ENCODE measurements at places on chromosomes 4 and X. TPM values are rescaled to one million over a fixed set of nuclear protein-coding genes. Genes with fewer than 3 reads are reported as not detected.

- no peak for DNase-seq
Observed at GRCh38 chrX:153338836-153339235, 4.9 kb downstream of the ZNF275 start.

GRCh38 chrX:110419512-110419911 is 60.9 kb downstream of the RTL9 start:
- no peak for DNase-seq

GRCh38 chr4:151014521-151015458 is at the start of gene LRBA:
Gene LRBA, minus strand, starts transcription at chr4:151015284. Its CDS starts 642 bp downstream, at chr4:151014642.
- peak; percentile 60 for DNase-seq

DNA sequence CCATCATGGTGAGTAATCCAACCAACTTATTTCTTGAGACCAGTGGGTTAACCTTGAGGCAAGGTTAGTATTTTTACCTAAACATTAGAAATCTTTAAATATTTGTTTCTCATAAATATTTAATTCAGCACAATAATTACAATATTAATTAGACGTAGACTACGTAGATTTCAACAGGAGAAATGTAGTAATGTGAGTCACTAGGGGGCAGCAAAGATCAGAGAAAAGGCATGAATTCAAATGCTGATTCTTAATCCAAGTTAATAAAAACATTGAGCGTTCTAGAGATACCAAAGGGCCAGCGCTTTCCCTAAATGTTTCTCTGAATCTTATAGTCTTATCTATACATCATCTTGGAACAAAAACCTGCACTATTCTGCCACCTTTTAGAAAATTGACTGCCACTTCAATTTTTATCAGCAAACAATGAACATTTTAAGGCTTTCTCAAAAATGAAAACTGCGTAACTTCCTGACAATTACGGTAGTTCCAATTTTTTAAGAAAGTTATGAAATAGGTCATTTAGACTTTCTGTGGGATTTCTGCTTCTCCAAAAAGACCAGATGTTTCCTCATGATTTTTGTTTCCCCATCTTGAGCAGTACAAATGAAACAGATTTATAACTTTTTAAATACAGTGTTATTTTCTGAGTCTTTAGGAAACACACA is 180.7 kb downstream of the GASK1B start:
- peak; percentile 72 for DNase-seq

DNA sequence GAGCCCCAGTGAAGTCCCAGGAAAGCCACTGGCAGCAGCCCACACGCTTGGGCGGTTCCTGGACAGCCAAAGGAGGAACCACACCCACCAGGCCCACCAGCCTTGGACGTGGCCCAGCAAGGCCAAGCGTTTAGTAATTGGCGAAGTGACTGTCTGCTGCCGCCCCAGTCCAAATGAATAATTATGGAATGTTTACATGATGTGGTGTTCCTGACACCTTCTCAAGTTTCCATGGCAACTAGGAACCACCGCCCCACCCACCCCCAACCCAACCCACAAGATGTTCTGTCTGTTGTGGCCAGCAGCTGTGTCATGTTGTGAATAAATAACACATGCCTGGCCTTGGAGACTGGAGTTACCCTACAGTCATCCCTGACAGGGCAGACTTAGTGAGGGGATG is 22.3 kb downstream of the APLN start:
- no peak for DNase-seq

DNA sequence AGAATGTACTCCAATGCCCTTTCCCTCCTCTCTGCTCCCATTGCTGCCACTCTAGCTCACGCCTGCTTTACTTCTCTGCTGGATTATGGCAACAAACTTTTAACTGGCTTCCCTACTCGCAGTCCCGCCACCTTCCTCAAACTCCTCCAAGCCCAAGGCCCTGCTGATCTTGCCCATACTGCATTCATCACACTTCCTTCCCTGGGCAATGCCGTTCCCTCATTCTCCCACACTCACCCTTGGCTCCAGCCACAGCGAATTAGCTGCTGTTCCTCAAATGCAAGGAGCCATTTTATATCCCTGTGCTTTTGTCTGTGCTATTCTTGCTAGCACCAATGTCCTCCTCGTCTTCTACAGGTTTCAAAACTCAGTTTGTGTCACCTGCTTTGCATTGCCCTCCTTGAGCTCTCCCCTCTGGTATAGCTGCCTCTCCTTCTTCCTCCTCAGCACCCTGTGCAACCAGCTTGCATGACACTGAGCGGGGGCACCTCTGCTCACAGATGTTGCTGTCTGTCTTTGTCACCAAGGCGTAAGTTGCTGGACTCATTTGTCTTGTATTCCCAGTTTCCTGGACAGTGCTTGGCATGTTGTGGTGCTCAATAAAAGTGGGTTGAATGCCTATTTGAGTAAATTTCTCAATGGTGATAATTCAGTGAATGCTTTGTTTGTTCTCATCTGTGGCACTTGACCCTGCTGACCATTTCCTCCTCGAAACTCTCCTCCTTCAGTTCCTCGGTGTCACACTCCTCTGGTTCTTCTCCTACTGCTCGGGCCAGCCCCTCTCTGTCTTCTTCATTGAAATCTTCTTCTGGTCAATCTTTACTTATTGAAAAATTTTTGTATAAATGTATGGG is 22.4 kb upstream of the MGST2 start:
- DNase-seq, result no peak

- DNase-seq, result peak; percentile 50
Observed at GRCh38 chr4:117900832-117901231, 133.5 kb upstream of the NDST3 start.

DNA sequence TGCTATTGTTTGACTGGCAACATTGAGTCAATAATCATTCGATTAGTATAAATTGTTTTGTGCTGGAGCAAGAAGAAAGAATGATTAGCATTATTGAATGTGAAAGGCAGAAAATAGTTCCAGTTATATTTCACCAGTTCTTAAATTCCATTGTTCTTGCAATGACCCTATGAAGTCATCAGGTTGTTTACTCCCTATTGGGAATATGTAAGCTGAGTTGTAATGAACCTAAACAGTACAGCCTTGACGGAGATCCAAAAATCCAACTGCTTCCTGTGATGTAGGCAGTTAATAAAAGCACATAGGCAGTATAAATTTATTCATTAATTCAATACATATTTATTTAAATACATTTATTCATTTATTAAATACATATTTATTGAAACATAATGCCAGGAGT is 947.5 kb downstream of the PCDH7 start:
- DNase-seq, result no peak

DNA sequence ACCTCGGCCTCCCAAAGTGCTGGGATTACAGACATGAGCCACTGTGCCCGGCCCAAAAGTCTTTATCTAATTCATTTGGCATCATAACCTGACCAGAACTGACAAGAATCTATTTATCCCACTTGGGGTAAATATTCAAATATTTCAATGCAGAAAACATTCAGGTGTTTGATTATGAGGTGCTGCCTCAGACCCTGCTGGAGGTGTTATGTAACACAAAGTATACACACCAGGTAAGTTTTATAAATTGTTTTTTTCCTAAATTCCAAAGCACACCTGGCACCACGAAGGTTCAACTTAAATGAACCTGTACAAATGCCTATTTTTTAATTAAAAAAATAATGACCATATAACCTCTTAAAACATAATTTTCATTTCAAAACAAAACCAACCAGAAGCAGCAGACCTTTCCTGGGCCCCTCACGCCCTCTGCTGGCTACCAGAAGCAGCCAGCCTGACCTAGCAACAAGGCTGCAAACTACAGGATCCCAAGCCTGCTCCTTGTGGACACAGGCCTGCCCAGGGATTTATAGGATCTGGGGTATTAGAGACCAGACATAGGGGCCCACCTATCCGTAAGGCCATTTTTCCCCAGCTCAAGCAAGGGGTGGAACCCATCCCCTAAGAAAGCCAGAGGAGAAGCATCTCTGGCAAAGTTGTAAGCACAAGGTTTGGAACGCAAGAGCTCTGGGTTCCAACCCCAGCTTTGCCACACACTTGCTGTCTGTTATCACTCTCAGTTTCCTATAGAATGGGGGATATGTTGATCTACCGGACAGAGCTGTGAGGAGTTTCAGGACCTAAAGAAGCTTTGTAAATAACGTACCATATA is 11.7 kb downstream of the OTUD5 start:
- DNase-seq, result peak; percentile 23

- no peak for DNase-seq
Observed at GRCh38 chrX:121106484-121107235, 59.2 kb downstream of the GLUD2 start.

DNA sequence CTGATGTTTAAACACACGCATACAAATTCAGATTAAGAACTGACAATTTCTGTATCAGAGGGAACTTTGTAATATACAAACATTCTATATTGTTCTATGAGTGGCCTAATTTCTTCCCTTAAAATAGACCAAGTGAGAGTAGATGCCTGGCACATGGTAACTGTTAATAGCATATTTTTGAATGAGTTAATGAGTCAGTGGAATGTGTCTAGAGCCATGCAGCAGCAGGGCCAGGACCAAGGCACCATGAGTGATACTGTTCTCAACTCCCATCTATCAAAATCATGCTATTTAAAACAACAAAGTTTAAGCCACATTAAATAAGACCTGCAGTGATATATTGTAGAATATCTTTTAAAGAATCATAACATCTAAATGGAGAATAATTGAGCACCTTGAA is 98.3 kb downstream of the ARHGAP24 start:
- peak; percentile 7 for DNase-seq

DNA sequence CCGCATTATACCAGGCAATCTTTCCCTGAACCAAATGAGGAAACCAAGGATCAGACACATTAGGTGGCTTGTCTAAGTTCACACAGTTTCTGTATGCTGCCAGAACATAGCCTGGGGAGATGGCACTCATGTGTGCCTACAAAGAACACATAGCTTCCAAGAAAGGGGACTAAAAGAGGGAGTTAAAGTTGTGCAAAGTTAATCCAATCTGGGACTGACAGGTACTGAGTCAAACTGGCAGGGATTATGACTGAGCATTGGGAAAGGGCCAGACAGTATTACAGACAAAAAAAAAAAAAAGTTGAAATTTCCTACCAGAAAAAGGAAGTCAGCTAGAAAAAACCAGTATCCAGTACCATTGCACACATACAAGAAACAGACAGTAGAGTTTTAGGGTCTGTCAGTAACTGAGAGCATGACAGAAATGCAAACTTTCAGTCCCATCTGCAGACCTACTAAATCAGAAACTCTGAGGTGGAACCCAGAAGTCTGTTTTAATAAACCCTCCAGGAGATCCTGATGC is 37.2 kb downstream of the ADAMTS3 start:
- DNase-seq, result no peak

DNA sequence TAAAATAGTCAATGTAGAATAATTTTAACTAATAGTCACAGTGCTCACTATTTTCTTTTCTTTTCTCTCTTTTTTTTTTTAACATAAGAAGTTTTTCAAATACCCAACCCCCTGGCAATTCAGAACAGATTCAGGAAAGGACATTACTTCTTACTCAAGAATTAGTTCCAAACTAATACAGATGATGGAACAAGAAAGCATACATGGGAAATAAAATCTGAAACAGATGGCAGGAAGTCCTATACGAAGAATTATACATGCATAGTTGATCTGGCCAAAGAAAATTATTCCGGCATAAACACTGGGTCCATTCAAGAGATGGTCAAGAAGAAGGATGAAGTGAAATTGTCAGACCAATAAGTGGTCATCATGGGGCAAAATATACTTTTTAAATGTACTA is 614.4 kb upstream of the INTU start:
- DNase-seq, result no peak

GRCh38 chr4:48879561-48880442 is 26.8 kb downstream of the OCIAD2 start:
- no peak for DNase-seq

GRCh38 chrX:107565015-107565414 is 63.3 kb upstream of the PRPS1 start:
- peak; percentile 37 for DNase-seq

DNA sequence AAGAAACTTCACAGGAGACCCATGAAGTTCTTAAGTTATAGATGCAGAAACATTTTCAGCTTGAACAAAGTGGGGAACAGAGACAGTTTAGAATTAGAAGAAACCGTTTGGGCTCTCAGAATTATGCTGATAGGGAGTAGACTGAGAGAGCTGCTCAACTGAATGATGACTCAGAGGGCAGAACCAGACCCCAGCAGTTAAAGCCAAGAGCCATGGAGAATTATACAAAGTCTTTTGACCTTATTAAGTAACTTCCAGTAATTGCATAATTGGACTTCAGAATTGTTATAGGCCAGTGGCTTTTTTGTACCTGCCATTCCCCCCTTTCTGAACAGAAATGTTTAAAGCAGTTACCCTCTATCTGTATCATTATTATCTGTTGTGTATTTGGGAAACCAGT is 642.1 kb downstream of the CCSER1 start:
- peak; percentile 87 for DNase-seq

DNA sequence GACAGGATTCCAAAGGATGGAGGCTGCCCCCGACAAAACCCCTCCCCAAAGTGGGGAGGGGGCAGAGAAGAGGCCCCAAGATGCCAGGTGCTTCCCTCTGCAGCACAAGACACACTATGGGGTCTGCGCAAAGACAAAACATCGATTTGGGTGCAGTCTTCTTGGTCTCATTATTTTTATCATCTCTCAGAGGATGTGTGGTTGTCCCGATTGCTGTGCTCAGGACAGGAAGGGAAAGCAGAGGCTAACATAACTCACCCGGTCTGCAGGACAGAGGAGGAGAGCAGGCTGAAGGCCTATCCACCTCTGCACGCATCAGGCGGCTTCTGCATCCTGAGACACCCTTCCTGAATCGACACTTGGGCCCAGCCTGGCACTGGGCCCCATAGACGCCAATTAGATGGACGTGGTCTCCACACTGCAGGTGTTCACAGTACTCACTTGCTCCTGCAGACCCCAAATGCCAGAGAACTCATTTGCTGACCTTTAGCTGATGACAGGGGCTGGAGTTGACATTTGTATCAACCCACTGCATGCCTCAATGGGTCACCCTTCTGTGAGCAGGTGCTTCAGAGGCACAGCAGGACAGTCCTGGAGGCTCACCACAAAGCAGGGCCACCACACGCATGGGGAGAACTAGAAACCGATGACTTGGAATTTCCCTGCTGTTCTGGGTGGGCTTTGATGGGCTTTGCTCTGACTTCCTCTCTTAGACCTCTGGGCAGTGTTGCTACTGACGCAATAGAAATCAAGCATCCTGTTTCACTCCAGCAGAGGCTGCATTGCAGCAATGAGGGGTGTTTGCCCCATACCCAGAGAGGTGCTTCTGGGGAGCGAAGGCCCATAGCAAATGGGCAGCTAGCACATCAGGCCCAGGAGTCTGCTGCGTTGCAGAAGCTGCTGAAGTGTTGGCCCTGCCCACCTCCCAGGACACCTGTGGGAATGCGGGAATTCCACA is 96.3 kb upstream of the ENPP6 start:
- no peak for DNase-seq

GRCh38 chrX:14411326-14411725 is 118.0 kb upstream of the GLRA2 start:
- DNase-seq, result no peak

MAGEB2 gene
- total RNA-seq, result not detected

GATB gene
- total RNA-seq, result 30.3 TPM

FOXR2 gene
- not detected for total RNA-seq

ABLIM2 gene
- total RNA-seq, result 1.2 TPM

ARSJ gene
- total RNA-seq, result 31.7 TPM

FDCSP gene
- not detected for total RNA-seq

SYP gene
- total RNA-seq, result 0.10 TPM

PABPC4L gene
- 1.0 TPM for total RNA-seq

All from renal cortical epithelial cell (primary cell).